ENCODE measurements at places on chromosomes 11 and 22. TPM values are rescaled to one million over a fixed set of nuclear protein-coding genes. Genes with fewer than 3 reads are reported as not detected.

- H3K4me1 ChIP-seq: no peaks in the 10 kb centered on the region
- H3K27me3 ChIP-seq: no peaks in the 10 kb centered on the region
- DNase-seq: no peak
- no peaks in the 10 kb centered on the region for H3K36me3 ChIP-seq
Observed at GRCh38 chr11:87666730-87667129, 508.5 kb downstream of the RAB38 start.

GRCh38 chr11:117303101-117303500 is 12.0 kb downstream of the BACE1-AS start:
- H3K36me3 ChIP-seq: no peaks in the 10 kb centered on the region
- no peaks in the 10 kb centered on the region for H3K4me1 ChIP-seq
- no peaks in the 10 kb centered on the region for H3K27me3 ChIP-seq
- DNase-seq: no peak

SMTNL1 gene
- total RNA-seq: not detected

DNA sequence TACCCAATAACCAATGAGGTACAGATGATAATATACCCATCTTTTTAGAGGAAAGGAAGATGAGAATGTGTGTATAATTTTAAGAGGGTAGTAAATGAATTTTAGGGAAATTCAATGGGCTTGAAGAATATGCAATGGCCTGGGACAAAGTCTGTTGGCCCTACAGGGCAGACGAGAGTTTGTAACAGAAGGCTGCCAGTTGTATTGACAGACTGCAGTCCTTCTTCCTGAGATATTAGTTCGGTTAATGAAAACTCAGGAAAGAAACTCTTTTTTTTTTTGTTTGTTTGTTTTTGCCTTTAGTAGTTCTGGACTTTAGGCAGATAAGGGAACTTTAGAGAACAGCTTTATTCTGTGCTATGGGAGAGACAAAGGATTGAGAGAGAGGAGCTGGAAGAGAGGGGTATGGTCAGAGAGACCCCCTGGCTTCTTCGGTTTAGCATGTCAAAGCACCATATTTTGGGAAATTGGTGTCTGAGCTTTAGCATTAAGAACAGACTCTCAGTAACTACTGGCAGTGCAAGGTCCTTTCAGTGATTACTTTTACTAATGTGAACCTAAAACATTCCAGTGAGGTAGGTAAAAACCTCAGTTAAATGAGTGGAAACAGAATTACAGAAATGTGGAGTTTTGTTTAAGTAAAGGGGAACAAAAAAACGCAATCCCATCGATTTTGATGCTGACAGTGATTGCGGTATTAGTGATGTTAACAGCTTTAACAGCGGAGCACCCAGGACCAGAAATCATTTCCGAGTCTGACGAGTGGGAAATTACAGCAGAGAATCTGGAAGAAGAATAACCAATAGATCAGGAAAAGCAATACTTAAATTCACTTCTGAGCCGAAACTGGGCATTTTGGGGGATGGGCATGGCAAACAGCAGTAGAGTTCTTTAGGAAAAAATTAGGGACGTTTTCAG is 644 bp upstream of the NAALAD2 start:
- no peaks in the 10 kb centered on the region for H3K36me3 ChIP-seq
- peak overlapping the region; percentile 37 for H3K4me3 ChIP-seq

DNA sequence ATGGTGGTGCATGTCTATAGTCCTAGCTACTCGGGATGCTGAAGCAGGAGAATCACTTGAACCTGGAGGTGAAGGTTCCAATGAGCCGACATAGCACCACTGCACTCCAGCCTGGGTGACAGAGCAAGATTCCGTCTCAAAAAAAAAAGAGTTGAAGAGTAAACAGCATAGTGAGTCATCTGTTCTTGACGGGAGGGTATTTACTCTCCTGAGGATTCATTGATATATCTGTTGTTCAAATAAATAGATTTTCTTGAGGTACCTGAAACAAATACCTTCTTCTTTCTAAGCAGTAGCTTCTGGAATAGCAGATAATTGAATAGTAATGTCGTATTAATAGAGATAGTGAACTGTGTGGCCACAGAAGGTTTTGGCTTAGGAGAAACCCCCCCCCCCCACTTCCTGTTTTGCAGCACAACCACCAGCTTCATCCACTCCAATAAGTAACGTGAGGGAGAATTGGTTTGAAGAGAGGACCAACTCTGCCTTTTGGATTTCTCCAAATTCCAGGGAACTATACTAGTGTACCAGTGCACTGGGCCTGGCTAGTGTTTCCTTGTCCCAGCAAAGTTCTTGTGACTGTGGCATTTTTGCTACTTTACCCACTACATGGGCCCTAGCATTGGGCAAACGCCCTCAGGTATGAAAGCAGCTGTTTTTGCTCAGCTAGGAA is 90.0 kb downstream of the PRMT3 start:
- H3K4me1 ChIP-seq: no peaks in the 10 kb centered on the region
- no peak overlapping the region for H3K4me3 ChIP-seq
- no peak for DNase-seq
- no peaks in the 10 kb centered on the region for H3K27me3 ChIP-seq
- no peaks in the 10 kb centered on the region for H3K36me3 ChIP-seq
- H3K27ac ChIP-seq: no peak overlapping the region

GRCh38 chr11:58922479-58922878 is 16.8 kb upstream of the GLYATL1 start:
- H3K4me3 ChIP-seq: no peak overlapping the region
- no peaks in the 10 kb centered on the region for H3K36me3 ChIP-seq
- DNase-seq: no peak
- H3K27ac ChIP-seq: no peak overlapping the region
- peaks cover 7% of the 10 kb centered on the region for H3K27me3 ChIP-seq
- no peaks in the 10 kb centered on the region for H3K4me1 ChIP-seq

DNA sequence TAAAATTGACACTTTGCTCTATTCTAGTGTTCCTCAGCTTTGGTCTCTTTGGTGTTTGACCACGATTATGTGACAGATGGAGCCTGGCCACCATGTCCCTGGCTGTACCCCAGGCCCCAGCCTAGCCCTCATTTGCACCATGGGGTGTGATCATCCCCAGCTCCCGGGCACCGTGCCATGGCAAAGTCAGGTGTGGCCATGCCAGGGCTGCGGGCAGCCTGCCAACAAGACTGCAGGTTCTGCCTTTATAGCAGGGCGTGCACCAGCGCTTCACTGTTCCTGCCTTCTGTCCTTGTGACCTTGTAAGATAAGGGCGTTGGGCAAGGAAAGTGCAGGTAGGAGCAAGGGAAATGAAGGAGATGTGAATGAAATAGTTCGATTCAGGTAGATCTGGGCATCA is 22.4 kb upstream of the APOBEC3A start:
- H3K36me3 ChIP-seq: no peaks in the 10 kb centered on the region
- no peak overlapping the region for H3K27ac ChIP-seq
- H3K27me3 ChIP-seq: no peaks in the 10 kb centered on the region
- H3K4me1 ChIP-seq: no peaks in the 10 kb centered on the region
- H3K4me3 ChIP-seq: no peak overlapping the region

Data from left lung (tissue), 14 donors.